ENCODE measurements at places on chromosomes 4 and X.

- DNase-seq: no peak
Measured at GRCh38 chrX:16743604-16744325, 24.4 kb downstream of the SYAP1 start.

DNA sequence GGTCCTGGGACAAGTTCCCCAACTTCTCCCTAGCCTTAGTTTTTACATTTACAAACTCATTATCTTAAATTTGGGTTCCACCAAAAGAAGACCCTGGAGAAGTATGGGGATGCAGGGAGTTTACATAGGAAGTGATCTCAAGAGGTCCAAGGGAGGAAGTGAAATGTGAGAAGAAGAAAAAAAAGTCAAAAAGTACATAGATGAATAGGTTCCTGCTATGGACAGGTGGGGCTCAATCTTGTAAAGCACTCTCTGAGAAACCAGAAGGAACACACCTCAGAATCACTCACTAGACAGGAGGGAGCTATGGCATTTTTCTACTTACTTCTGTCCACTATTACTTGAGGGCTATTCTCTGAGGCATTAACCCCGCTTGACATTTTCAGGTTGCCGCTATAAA lies 56.6 kb downstream of the ARHGAP6 start:
- DNase-seq: no peak

DNA sequence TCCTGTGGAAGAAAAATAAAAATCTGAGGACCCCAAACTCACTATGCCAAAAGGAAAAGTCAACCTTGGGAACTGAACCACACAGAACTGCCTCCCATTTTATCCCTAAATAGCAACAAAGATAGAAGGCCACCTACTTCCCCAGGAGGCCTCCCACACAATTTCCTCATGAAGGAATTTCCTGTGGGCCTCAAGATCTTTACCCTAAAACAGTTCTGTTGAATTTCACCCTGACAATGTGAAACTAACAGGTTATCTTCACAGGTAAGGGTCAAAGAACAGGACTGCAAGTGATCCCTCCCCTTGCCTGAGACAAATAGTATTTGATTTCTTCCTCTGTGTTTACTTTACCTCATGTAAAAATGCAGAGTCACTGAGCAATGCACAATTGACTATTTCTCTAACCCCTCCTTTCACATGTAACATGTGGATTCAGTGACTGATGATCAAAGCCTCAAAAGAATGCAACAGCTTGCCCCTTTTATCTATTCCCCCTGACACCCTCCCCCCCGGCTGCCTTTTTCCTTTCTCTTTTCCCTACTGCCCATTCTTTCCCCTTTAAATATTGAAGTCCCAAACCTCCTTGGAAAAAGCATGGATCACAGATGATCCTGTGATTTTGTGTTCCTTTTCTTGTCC lies 33.3 kb downstream of the MEPE start:
- no peak for DNase-seq

DNA sequence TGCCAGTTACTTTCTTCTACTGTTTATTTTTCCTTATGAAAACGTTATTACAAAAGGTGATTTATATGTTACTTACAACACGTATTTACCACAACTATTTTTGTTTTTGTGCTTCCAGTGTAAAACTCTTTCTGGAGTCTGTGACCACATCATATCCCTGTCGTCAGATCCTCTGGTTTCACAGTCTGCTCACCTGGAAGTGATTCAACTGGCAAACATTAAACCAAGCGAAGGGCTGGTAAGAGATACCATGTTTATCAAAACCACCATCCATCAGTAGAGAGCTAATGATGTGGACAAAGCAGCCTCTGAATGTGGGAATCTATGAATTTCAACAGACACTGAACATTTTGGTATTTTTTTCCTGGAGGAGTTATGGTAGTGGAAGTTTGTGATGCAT lies 116.1 kb downstream of the CNKSR2 start:
- no peak for DNase-seq

GRCh38 chr4:138611721-138612120 lies 369.6 kb upstream of the SLC7A11 start:
- DNase-seq: no peak

GRCh38 chrX:98398542-98398941 lies 1514.8 kb downstream of the RPA4 start:
- no peak for DNase-seq

DNA sequence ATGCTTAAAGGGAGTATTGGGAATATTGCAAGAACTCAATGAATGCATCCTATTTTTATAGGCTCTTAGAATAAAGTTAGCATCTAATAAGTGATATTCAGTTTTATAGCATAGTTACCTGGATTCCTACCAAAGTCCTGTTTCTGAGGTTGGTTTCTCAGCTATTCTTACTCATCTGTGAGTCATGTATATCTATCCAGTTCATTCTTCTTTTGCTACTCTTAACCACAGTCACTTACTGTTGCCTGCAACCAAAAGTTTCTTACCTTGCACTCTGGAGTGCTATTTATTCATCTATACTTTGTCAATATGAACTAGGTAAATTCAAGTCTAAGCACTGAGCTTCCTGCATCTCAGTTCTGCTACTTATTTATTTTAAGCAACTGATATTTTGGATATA lies 322.5 kb downstream of the HS3ST1 start:
- DNase-seq: no peak

DNA sequence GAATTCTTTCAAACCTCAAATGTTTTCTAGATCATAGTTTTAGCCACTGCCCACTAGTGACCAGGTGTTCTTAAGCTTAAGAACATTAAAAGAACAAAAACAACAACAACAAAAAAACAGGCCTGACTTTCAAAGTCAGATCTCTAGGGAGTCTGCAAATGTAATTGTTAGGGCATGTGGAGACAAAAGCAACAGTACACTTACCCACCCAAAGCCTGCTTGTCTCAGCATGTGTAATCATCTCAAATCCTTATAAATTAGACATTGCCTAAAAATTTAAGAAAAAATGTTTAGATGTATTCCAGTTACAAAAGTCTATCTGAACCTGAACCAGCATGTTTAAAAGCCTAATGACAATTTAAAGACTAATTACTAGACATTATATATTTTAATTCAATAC lies 79.9 kb downstream of the SLC7A11 start:
- DNase-seq: no peak

GRCh38 chr4:41656106-41656505 lies 92.4 kb downstream of the PHOX2B start:
- DNase-seq: no peak

DNA sequence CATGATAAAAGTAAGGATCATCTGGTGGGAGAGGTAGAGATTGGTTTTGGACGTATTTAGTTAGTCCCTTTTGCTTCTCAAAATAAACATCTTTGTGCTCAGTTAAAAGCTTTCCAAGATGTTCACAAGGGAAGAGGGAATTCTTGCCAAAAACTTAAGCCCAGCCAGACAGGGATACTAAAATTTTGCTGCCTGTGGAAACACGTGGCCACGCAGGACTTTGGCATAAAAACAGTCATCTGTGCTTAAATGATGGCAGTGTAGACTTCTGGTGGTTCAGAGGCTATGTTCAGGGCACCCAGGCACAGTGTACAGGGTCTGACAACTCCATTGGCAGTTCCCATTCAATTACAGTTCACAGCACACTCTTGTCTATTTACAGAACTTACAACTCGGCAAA lies 93.2 kb upstream of the JADE1 start:
- DNase-seq: no peak

DNA sequence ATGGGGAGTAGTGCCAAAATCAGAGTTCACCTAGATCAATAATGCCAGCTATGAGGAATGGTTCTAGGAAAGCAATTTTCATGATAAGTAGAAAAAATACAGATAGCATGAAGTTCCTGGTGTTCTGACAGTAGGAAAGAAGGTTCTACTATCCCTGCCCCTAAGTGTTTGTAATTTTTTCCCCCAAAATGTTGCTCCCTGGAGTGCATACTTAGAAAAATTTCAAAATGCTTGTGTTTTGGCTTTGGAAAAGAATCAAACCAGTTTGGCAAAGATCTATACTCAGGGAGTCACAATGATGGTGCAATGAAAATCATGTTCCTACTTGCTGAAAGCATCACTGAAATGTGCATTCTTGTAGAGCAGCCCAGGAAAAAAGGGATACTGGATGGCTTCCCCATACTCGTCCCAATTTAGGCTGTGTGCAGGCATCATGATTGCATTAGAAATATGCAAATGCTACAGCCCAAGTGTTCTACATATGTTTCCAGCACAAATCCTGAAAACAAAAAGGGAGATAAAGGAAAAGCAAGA lies 74.7 kb downstream of the LPAR4 start:
- DNase-seq: no peak

DNA sequence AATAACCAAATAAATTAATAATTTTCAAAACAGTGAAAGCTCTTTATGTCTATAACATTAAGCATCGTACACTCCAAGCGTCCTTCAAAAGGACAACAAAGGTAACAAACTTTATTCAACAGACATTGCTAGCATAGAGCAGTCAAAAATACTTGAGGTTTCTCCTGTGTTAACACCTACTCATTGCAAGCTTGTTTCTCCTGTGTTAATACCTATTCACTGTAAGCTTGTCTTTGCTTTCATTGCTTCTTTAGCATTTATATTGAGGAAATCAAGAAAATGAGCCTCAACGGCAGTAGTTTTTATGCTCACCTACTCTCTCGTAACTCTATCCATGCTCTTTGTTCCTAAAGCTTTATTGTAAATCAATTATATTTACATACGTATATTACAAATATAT lies 3.5 kb downstream of the SPOCK3 start:
- DNase-seq: no peak

DNA sequence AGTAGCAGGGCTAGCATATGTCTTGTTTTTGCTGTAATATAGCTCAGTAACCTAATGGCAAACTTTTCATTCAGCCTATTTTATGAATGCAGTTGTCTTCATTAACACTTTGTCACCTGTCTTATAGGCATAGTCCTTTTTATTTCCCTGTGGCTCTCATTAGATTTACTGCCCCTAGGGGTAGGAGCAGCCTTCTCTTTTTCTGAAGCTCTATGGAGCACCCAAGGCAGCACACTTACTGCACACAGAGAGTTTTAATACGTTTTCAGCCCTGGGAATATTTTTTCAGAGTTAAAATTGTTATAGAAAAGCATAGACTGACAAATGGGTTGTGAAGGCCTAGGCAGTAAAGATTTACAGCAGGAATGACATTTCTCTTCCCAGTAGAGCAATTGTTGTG lies 406.8 kb downstream of the TMA16 start:
- DNase-seq: no peak

- no peak for DNase-seq
Measured at GRCh38 chr4:124070688-124071484, 641.6 kb downstream of the ANKRD50 start.

DNA sequence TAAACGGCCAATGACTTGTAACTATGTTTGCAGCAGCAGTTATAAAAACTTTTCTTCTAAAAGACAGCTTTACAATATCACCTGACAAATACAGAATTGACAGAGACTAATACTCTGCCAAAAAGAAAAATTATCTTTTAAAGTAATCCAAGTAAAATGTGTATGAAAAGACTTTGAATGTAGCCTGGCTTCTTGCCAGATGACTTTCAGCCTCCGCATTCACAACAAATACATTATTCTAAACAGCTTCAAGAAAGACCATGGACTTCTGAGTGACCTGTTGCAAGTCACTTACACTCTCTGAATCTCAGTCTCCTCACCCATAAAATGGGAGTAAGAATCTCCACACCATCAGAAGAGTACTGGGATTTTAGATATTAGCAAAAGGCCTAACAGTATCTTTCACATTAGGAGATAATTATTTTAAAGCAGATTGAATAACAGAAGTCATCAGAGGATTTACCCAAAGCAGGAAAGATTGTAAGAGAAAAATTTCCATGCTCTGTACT lies 2.5 kb downstream of the ADAMTS3 start:
- no peak for DNase-seq

GRCh38 chr4:158155656-158156356 lies 17.0 kb downstream of the GASK1B start:
- DNase-seq: no peak

DNA sequence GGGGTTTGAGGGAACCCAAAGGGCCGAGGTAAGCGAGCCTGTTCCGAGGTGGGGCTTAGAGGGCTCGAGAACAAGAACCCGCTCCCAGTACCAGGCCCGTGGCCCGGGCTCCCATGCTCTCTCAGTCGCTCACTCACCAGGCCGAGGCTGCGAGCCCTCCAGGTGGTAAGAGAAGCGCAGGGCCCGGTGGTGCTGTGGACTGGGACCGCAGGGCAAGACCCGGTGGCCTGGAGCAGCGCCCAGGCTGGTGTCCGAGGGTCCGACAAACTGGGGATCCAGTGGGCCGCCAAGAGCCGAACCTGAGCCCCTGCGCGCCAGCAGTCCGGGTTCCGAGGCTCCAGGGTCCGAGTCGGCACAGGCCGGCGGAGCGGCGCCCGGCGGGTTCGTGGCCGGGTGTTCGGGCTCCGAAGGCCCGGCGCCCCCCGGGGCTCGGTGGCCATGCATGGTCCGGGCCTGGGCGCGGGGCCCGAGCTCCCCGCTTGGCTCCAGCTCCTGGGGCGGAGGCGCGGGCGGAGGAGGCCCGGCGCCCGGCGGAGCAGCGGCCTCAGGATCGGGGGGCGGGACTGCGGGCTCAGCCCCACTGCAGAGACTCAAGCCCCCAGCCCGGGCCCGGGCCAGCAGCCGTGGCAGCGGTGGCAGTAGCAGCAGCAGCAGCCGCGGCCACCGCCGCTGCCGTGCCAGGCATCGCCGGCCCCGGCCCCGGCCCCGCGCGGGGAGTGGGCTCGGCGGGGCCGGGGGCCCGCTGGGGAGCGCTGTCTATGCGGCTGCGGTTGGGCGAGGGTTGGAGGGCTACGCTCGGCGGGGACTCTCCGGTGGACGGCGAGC lies 833 bp downstream of the FGD1 start:
- no peak for DNase-seq

- no peak for DNase-seq
Measured at GRCh38 chr4:147704846-147705245, 20.9 kb upstream of the PRMT9 start.

GRCh38 chr4:81722290-81722851 lies 250.7 kb upstream of the RASGEF1B start:
- DNase-seq: no peak

- no peak for DNase-seq
Measured at GRCh38 chr4:73575660-73576059, 44.6 kb downstream of the RASSF6 start.

GRCh38 chrX:15607067-15607466 lies 6.3 kb upstream of the ACE2 start:
- no peak for DNase-seq

GRCh38 chrX:112753116-112753515 lies 73.4 kb upstream of the LHFPL1 start:
- no peak for DNase-seq

DNA sequence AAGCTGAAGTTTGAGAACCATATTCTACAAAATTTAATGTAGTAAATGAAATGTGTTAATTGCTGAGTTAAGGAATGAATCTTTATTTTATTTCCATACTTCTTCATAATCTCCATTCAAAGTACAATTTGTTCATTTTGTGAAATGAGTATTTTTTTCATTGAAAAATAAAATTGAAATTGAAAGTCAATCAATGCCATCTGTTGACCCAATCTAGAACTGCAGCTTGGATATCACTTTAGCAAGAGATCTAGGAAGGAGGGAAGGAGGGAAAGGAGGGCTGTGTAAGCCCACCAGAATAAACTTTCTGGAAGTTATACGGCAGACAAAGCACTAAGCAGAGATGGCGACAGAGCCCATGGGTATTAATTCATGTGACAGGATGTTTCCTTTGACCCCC lies 128.4 kb downstream of the ZMAT1 start:
- no peak for DNase-seq
